Stimulated activated CD8-positive, alpha-beta memory T cell treated with anti-CD3 and anti-CD28 coated beads, Interleukin-7, amount 100 ng/mL, for 1 hour (primary cell): ENCODE measurements at places on chromosomes 1 and 21.

- no peak for DNase-seq
Observed at GRCh38 chr1:28954126-28954726, 39.9 kb downstream of the EPB41 start.

DNA sequence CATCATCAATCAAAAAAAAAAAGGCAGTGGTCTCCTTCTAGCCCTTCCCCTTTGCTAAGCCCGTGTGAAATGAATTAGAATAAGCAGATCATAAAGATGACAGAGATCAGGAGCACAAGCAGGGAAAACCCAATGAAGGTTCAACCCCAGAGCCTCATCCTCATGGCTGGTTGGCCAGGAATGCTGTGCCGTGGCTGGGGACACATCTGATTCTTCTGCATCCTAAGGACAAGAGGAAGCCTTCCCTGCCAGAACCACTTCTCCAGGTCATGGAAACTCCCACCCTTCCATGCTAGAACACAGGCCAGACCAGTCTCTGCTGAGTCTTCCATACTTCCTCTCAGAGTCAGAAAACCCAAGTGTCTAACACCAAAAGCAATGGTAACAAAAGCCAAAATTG, 81.1 kb downstream of the CSMD2 start:
- no peak for DNase-seq

GRCh38 chr1:46254668-46255067, 7.1 kb downstream of the RAD54L start:
- no peak for DNase-seq

DNA sequence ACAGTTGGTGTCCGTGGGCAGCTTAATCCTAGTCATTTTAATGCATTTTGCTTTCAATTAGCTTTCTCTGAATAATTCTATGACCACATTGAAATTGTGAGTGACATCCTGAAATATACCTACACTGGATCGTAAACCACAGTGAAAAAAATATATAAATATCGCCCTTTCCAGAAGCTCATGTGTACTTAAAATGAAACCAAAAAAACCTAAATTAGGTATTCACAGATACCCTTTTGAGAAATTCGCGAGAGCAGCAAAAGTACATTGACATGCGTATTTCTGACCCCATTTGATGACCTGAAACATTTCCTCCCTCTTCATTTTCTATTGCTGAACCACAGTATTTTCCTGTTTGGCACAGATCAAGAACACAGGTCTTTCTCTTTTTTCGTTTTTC, 253.8 kb downstream of the LTN1 start:
- no peak for DNase-seq

- no peak for DNase-seq
Observed at GRCh38 chr1:1470626-1471388, 758 bp upstream of the ATAD3B start.

- no peak for DNase-seq
Observed at GRCh38 chr1:236016782-236017400, 48.0 kb downstream of the NID1 start.

DNA sequence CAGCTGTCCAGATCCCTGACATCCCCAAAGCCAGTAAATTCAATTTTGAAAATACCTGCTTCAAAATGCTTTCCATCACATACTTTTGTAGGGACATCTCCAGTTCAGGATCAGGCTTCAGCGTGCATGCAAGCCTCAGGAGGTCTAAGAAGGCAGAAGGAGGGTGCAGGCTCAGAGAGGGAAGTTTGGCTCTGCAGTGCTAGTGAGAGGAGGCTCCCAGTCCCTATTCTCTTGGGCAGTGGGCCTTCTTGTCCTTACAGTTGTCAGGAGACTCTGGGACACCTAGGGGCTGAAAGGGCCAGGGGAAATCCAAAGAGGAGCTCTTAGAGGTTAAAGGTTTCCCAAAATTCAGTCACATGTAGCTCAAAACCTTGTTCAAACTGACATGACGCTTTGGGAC, 20.1 kb downstream of the ADCY10 start:
- DNase-seq: no peak

GRCh38 chr1:118988186-118989005, at the start of gene TBX15:
Gene TBX15, minus strand, starts transcription at chr1:118988343. Its CDS starts 548 bp downstream, at chr1:118987795.
- DNase-seq: no peak

DNA sequence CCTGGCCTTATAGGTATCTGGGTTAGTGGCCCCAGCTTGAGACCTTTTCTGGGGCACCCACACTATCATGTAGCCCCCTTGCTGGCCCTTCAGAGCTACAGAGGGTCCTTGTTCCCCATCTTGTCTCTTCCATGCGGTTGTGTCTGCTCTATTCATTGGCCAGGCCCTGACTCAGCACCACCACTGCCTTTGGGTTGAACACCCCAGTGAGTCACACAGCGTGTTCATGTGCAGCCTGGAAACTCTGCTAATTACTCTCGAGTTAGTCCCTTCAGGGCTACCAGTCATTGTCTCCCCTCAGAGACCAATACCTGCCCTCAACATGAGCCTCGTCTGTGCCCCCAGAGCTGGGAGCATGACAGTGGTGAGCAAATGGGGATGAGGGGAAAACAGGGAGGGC, 28.2 kb upstream of the IKBKE start:
- DNase-seq: no peak

- no peak for DNase-seq
Observed at GRCh38 chr1:111644506-111644905, 24.9 kb downstream of the RAP1A start.
